ENCODE measurements at places on chromosomes 4 and X.

- no peak for DNase-seq
Measured at GRCh38 chr4:147498031-147498660, 17.2 kb downstream of the EDNRA start.

GRCh38 chr4:71857713-71858451 lies 74.0 kb upstream of the GC start:
- no peak for DNase-seq

DNA sequence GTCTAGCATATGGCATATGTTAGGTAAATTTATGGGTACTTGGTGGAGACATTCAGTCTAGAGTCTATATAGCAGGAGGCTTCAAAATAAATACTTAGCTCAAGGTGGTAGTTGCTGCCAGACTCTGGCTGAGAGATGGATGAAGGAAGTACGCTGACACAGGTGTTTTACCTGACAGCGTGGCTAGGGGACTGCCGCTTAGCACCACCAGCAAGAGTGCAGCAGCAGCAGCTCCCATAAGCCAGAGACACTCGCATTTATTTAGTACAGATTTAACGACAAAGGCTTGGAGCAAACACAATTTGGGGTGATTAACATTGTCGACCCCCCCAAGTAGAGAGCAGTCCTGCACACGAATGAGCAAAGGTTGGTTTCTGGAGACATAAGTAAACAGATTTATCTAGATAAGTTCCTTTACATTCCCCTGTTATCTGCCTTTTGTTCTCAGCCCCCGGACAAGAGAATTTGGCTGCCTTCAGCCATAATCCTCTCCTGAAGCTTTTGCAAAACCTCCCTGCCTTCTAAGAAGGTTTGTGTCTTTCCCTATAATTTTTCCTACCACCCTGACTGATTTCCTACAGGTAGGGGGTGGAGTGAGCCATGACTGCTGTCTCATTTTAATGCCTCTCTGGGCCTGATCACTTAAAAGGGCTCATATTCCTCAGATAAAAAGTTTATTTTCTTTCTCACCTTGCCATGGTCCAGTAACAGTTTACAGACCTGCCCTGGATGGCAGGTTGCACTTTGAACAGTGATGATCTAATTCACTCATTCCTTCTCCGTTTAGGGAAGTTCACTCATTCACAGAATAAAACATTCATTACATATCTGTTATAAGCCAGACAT lies 64.6 kb downstream of the RHOH start:
- DNase-seq = no peak

GRCh38 chr4:88446124-88446523 lies 10.8 kb upstream of the HERC5 start:
- no peak for DNase-seq

DNA sequence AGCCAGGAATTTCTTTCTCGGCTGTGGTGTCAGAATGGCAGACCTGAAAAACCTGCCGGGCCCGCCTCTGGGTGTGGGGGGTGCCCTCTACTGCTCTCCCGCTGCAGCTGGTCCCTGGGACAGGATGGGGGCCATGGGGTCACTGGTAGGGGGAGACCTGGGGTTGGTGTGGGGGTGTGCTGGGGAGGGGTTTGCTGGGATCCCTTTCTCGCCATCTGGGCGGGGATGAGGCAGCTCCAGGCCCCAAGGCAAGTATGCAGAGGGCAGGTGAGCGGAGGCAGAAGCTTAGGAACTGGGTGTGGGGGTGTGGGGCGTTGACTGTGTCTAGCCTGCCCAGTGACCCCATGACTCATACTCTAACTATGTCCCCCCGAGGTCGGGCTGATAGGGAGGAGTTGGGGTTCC lies 884 bp downstream of the CCDC120 start:
- no peak for DNase-seq

DNA sequence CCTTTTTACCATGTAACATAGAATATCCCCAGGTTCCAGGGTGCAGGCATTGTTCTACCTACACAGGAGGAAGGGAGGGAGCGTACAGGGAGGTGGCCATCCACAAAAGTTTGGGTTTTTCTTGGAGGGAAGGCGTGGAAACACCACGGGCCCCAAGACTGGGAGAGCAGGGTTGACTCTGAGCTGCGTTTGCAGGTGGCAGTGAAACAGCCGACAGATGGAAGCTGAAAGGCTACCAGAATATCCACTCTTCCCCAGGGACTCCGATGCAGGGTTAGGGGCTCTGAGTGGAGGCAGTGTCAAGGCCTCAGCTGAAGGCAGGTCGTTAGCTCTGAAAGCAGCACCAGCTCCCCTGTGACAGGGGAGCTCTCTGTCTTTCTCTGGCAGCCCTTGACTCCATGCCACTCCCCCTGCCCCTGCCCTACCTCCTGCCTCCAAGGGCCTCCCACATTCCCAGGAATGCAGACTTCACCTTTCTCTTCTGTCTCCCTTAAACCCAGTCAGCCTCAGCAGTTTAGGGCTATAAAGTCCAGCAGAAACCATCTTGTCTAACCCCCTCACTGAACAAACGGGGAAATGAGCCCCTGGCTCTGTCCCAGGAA lies 14.0 kb upstream of the GLOD5 start:
- no peak for DNase-seq

- DNase-seq = no peak
Measured at GRCh38 chr4:23034731-23035130, 342.0 kb downstream of the GBA3 start.

GRCh38 chr4:158823461-158823873 lies 54.6 kb downstream of the FNIP2 start:
- DNase-seq = no peak

DNA sequence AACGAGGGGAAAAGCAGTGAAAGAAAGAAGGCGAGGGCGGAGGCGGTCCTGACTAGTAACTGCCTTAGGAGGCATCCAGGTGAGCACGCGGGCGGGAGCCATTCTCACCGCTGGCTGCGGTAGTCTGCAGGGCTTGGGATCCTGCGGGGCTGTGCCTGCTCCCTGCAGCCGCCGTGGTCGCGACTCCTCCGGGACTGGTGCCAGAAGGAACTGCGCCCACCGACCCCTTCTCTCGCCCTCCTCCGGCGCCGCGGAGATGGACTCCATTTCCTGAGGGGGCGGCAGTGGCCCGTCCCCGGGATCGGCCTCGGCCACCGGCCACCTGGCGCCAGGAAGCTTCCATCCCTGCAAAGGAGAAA lies 543 bp downstream of the NFXL1 start:
- peak; percentile 25 for DNase-seq

GRCh38 chrX:148681605-148682004 lies 181.2 kb downstream of the AFF2 start:
- no peak for DNase-seq

DNA sequence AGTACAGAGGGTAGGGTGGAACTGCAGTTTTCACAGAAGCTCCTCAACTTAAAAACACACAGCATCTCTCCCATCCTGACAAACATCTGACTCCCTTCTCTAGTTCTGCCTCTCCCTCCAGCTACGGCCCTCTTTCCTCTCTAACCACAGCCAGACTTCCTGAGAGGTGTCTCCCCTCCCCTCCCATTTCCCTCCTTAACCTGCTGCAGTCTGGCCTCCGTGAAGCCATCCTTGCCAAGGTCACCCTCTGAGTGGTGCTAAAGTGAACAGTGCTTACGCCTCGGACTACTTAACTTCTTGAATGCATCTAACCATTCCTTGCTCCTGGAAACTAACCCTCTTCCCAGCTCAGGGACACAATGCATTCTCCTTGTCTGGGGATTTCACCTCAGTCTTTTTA lies 53.3 kb downstream of the RTL5 start:
- no peak for DNase-seq

GRCh38 chr4:61446941-61447340 lies 246.8 kb downstream of the ADGRL3 start:
- DNase-seq = no peak
